ENCODE measurements at places on chromosomes 3 and 15.

DNA sequence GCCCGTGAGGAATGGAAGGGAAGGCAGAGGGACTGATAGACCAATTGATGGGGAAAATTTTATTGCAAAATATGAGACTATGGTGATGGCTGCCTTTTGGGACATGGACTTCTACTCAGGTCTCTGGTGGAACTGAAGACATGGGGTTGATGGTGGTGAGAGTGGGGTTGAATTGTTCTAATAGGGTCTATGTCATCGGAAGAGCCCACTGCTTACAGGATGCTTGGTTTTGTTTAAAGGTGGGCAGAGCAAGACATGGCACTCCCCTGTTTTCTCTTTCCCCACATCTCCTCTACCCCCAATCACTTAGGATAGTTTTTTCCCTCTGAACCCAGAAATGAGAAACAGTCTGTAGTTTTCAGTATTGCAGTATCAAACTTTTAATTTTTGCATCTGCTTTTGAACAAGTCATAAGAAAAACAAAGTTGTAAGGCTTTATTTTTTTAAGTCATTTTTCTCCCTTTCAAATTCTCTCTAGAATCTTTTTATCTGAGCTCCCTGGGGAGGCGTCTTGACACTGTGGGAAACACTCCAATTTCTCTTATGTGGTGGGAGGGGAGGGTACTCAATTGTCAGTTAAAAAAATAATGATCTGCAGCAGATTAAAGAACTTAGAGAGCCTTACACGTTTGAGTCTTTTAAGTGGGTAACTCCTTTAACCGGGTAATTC, 276.2 kb upstream of the TBC1D5 start:
- peak; percentile 64 for DNase-seq

DNA sequence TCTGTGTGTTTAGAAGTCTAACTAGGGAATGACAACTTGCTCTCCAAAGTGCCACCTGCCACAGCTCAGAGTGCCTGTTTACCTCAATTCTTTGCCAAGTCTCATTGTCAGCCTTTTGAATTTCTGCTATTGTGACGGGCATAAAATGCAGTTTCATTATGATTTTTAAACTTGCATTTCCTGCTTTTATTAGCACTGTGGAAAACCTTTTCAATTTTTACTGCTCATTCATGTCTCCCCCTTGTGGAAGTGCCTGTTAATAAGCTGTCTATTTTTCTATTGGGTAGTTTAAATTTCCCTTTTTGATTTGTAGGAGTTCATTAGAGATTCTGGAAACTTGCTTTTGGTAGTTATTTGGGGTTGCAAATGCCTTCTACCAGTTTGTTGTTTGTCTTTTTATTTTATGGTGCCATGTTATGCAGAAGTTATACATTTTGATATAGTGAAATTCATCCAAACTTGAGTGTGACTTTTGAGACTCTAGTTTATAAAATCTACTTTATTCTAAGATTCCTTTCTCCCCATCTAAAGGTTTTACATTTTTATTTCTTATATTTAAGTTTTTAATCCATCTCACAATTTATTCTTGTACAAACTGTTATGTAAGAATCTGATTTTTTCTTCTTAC, 53.9 kb upstream of the FRMD4B start:
- peak; percentile 32 for DNase-seq

DNA sequence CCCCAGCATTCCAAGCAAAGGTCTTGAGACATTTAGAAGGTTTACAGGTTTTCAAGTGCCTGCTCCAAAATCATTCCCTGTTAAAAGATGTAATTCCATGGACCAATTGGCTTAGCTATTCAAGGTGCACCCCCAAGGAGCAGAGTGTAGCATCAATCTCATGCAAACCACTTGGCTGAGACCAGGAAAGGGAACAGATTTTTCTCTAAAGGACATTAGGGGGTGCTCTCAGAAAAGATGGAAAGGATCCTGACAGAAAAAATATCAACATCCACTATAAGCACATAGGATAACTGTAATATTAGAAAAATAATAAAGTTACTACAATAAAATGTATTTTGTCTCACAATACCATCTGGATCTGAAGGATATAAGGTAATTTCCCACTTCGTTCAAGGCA, 328.0 kb upstream of the CDIN1 start:
- DNase-seq = no peak

DNA sequence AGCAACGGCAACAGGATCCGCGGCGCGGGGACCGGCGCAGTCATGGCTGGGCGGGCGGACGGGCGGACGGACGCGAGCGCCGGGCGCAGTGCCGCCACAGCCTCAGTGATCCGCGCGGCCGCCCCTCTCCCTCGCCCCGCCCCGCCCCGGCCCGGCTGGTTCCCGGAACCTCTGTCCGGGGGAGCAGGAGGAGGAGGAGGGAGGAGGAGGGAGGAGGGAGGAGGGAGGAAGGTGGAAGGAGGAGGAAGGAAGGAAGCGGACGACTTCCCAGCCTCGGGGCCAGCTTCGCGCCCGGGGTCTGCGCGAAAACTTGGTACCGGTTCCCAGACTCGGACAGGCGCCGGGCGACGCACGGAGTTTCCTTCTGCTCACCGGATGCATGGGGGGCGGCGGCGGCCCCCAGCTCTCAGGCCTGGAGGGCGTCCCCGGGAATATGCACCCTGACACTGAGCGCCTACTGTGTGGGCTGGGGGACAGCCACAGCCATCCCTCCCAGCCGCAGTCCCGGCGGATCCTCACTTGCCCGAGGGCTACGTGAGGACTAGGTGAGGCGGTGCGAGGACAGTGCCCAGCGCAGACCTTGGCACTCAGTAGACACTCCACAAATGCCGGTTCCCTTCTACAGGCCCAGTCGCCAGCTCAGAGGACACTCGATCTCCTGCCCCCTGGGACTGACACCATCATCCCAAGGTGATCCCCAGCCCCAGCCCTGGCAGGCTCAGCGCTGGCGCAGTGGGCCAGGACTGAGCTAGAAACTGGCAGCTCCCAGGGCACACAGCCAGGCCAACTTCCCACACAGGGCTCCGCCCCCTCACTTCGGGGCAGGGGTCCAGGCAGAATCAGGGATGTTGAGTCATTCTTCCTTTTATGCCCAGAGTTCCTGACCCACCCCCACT, at the start of gene SHISA5:
SHISA5 (minus strand) TSS at position 124 of the 896 bp plus-strand sequence; CDS start at position 44, 80 bp downstream.
- DNase-seq = peak; percentile 66

DNA sequence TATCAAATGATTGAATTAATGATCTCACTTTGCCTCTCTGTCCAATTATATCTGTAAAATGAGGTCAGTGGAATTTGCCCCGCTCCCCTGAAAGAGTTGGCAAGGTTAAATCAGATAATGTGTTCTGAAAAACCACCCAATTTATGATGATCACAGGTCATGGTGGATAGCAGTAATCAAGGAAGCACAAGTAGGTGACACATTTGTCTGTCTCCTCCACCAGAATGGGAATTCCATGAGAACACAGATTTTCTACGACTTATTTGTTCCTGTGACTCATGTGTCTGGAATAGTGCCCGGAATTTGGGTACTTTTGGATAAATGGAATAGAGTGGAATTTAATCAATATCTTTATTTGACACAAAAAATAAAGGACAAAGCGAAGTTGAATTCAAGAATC, 220.9 kb upstream of the SUCLG2 start:
- DNase-seq = peak; percentile 14

DNA sequence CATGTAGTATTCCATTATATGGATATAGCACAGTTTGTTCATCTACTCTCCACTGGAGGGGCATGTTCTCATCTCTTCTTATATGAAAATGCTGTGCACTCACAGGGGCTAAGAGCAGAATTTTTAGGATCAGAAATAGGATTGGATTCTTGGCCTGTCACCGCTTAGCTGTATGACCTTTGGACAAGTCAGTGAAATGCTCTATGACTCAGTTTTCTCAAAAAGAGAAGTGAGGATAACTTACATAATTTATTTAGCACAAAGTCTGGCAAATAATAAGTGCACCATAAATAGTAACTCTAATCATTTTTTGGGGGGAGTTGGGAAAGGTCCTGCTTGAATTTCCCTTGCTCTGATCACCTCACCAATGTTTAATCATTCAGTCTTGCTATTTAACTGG, 103.7 kb upstream of the LRIG1 start:
- DNase-seq = no peak

- DNase-seq = peak; percentile 57
These were observed 20.9 kb downstream of the FSTL1 start for GRCh38 chr3:120429921-120430361.

DNA sequence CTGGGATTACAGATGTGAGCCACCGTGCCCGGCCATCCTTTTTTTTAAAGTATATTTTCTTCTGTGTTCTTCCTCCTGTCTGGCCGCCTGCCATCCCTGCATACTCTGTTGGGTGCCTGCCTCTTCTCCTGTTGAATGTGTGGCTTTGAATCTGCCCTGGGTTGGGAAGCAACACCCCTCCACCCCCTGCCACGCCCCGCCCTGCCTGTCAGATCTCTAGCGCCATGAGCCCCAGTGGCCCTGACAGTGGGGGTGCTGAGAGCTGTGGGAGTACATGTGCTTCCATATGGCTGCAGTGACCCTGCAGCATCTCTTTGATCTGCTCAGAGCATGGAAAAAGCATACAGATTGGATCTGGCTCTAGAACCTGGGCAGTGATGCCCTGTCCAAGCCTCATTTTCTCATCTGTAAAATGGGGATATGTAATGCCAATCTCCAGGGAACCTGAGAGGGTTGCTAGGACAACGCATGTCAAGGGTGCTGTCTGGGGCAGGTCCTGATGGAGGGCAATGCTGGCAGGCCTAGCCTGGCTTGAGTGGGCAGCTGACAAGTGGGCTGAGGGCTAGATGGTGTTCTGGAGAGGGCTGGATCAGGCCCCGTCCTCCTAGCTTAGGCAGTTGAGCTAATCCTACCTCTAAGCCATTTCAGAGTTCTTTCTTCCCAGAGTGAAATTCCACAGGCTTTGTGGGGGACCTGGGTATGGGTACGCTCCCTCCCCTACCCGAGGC, 23.9 kb downstream of the CCDC13 start:
- no peak for DNase-seq

DNA sequence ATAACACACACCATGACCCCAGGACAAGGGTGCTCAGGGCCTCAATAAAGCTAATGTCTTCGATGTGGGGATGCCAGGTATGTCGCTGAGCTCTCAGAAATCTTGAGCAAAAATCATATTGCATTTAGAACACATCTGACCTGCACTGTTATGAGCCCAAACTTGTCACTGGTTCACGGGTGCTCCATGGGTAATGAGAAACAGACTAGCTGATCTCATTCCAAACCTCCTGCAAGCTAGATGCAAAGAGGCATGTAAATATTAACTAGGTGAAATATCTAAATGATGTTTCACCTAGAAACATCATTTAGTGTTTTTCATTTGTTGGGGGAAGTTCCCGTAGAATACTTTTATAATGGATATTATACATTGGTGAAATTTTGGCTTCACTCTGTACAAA, 549.4 kb downstream of the OCA2 start:
- DNase-seq = no peak

GRCh38 chr3:187288131-187288854, 3.2 kb downstream of the MASP1 start:
- DNase-seq = no peak

GRCh38 chr3:129440618-129441190, 680 bp downstream of the IFT122 start:
- DNase-seq = no peak

DNA sequence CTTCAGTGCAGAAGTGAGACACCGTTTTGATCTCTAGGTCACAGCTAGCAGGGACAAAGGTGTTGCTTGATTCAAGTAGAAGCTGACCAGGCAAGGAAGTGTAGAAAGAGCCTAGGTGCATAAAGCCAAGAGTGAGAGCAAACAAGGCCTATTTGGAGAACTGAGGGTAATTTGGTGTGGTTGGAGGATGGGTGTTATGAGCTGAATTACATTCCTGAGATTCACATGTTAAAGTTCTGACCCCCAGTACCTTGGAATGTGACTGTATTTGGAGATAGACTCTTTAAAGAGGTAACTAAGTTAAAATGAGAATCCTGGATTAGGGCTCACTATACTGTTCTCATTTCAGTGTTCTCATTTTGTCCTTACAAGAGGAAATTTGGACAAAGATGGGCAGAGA, 191.3 kb downstream of the ZMAT3 start:
- DNase-seq = no peak

DNA sequence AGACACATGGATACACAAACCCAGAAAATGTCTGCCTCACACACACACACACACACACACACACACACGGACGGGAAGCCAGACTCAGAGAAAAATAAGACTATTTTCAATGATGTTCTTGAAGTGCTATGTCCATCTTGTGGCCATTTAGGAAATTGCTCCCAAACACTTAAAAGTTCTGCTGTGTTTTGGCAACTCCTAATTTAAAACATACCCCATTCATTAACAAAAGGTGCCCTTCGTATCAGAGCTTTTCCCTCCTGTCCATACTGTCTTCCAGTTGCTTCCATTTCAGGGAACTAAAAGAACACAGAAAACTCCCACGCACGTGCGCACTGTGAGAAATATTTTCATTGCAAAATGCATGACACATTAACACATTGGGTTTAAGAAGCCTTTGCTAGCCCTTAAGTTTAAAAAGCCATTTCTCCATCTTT, 44.6 kb downstream of the SLC12A1 start:
- peak; percentile 82 for DNase-seq

DNA sequence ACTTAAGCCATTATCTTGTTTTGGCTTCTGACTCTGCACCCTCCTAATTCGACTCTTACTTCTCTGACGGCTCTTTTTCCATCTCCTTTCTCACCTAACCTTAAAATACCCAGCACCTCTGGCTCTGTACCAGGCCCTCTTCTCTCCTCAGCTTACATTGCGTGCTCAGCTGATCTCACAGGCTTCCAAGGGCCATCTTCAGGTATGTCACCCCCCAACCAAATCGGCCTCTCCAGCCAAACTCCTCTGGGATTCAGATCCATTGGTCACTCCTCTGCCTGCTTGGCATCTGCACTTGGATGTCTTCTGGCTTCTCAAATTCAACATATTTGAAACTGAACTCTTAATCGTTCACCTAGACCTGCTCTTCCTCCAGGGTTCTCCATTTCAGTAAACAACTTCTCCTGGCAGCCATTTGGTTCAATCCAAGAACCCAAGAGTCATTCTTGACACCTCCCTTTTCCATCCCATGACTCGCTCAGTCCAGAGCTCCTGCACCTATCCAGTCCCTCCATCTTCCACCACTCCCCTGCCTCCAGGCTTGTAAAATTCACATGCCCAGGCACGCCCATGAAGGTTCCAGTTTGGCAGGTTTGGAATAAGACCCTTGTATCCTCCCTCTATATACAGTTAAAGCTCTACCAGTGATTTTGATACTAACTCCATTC, 35.2 kb upstream of the SLC41A3 start:
- no peak for DNase-seq

DNA sequence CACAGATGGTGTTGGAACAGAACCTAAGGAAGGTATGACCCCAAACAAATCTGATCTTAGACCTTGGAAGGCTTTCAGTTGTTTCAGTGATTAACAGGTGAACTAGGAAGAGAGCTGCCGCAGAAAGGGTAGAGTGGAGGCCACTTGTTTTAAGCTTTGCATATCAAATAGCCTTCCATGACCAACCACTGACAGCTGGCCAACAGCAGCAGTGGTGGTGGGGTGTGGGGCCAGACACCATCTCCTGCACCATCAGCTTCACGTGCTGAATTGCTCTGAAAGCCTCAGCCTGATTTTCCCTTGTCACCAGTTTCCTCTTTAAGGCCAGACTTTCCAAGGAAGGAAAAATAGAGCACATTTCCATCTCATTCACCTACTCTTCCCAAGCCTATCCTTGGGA, 16.6 kb upstream of the OSBPL11 start:
- no peak for DNase-seq

Data from astrocyte of the spinal cord (primary cell).